ENCODE measurements at places on chromosomes 1 and 21.

DNA sequence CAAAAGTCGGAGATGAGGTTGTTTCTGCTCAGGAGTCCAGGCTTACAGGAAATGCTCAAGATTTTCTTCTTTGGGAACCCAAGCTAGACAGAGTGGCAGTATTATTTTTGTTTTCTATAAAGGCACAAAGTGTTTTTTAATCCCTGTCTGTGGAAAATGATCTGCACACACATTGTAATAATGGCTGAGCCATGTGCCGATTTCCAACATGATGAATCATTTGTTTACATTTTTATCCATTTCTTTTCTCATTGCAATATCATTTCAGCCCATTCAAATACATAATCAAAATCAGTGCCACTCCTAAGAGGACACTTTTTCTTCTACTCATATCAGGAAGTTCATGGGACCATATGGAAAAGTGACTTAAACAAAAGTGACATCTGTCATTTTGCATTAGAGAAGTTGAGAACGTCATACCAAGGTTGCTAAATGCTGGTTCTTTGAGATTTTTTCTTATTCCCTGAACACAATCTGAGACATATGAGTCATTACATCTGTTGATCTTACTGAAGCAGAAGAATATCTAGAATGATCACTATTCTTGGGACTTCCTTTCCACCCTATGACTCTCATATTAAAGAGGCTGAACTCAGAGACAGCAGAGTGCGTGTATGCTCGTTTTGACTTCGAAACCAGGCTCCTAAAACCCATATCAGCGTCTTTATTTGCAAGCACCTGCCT is 44.9 kb downstream of the ACTA1 start:
- no peak for DNase-seq

GRCh38 chr1:79796434-79796833 is 789.9 kb upstream of the ADGRL4 start:
- DNase-seq = no peak

DNA sequence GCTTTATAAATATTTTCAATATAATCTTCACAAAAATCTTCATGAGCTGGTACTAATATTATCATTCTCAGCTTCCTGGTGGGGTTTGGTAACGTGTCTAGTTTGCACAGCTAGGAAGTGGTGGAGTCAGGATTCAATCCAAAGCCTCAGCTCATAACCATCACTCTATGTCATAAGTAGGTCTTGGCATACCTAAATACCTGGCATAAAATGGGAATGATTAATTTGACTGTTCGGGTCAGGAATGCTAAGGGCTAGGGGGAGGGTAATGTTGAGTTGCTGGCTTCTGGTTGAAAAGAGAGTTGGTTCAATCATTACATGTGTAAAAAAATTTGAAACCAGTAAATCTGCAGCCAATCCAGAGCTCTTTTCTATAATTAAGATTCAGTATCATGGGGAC is 5.6 kb upstream of the SAMSN1 start:
- no peak for DNase-seq

GRCh38 chr1:201602413-201603265 is 63.7 kb downstream of the NAV1 start:
- no peak for DNase-seq
